Stimulated activated CD4-positive, alpha-beta T cell treated with anti-CD3 and anti-CD28 coated beads, Interleukin-15, amount 100 ng/mL, for 1 hour (primary cell): ENCODE measurements at places on chromosomes 5 and 9.
A peak's percentile ranks its signal among the peaks of the same experiment; 100 is the strongest.

- DNase-seq: no peak
These were observed 15.3 kb upstream of the F2RL2 start for GRCh38 chr5:76638479-76638878.

- no peak for DNase-seq
These were observed 212.1 kb downstream of the SLF1 start for GRCh38 chr5:94830520-94830919.

GRCh38 chr9:111151537-111151936 is 113.3 kb upstream of the LPAR1 start:
- no peak for DNase-seq

- DNase-seq: no peak
These were observed 15.9 kb upstream of the ABLIM3 start for GRCh38 chr5:149125386-149125891.

DNA sequence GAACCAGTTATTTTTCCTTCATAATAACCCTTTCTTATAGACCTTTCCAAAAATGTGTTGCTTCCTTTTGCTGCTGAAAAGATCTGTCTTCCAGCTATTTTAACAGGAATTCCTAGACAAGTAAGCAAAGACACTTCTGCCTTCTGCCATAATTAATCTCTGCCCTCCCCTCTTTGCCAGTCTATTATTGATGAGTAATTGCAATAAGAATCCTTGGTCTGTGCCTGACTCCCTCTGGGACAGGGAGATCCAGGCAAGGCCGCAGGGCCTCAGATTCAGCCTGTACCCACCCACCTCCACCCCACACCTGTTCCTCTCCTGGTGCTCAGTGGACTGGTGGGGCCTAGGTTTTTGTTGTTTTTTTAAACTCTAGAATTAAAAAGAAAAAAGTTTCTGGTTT is 8.3 kb downstream of the FOXD1 start:
- DNase-seq: no peak

DNA sequence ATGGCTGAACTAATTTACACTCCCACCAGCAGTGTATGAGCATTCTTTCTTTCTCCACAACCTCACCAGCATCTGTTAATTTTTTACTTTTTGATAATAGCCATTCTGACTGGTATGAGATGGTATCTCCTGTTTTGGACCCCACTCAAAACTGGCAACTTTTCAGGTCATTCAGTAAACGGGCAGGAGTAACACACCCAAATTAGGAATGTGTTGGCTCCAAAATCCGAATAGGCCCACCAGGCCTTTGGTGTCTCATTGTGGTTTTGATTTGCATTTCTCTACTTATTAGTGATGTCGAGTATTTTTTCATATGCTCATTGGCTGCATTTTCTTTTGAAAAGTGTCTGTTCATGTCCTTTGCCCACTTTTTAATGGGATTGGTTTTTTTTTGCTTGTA is 517.1 kb downstream of the TMEM232 start:
- DNase-seq: no peak

DNA sequence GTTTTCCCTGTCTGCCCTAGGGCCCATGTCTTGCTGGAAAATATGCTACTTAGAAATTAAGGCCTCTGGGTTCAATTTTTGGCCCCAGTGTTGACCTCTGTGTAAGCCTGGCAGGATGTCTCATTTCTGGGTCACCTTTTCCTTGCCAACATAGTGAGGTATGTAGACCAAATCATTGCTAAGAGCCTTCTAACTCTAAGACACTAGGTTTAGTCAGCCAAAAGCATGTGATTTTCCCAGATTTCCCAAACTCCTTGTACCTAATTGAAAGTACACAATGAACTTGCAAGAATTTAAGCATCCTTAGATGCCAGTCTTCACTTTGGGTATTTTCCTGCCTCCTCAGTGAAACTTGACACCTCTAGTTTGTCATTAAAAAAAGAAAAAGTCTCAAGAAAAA is 77.0 kb downstream of the GALNT10 start:
- DNase-seq: no peak

DNA sequence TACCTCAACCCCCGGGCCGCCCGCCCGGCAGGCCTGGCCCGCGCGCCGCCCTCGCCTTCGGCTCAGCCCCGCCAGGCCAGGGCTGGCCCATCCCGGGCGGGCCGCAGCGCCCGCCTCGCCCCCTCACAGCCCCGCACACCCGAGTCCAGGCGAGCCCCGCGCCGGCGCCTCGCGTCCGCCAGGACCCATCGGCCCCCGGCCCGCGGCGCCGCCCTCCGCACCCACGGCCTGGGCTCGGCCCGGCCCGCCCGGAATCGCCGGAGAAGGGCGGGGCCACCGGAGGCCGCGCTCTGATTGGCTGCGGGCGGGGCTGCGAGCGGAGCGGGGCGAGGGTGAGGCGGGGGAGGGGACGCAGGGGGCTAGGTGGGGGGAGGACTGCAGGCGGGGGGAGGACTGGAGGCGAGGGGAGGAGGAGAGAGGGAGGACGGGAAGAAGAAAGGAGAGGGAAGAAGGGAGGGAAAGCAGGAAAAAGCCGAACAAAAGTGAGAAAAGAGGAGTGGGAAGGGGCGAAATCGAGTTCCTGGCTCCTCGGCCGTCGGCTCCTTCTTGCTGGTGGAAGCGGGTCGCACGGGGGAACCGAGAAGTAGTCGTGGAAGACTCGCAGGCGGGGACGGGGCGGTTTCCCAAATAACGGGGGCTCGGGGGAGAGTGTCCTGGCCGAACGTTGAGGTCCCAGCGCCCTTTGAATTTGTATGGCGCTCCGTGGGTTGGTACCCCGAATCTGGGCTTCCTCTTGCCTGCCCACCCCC is 472 bp upstream of the UBTD2 start:
- DNase-seq: peak; percentile 61

DNA sequence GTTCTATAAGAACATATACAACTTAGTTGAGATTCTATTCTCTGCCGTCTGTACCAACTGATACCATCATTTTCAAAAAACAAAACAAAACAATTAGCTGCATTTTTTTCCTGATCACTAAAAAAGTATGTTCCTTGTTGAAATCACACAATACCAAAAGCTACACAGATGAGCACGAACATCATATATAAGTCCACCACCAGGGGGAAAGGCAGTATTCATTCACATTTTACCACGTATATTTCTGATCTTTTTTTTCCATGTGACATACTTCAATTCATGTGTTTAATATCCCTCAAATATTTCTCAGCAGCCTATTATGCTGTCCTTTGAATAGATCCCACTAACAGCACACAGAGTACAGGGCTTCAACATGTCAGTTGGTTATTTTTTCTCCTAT is 40.6 kb downstream of the IRX2 start:
- no peak for DNase-seq

GRCh38 chr9:82558346-82558745 is 504.6 kb downstream of the RASEF start:
- DNase-seq: no peak

DNA sequence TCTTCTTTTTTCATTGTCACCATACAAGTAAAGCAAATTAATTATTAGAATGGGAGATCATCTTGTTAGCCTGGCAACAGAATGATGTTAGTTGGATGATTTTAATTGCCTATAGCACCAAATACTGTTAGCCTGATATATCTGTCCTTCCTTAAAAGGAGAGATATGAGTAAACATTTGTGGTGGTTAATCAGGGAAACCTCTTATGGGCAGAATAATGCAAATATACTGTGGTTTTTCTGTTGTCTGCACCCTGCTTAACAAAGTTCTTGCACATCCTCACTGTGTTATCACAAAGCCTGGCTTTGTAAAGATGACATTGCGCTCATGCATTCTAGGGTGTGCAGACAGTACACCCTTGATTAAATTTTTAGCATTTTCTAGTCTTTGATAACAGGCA is 254.9 kb upstream of the SMC2 start:
- DNase-seq: no peak

- DNase-seq: no peak
These were observed 91.3 kb upstream of the GPBP1 start for GRCh38 chr5:57082441-57083067.

DNA sequence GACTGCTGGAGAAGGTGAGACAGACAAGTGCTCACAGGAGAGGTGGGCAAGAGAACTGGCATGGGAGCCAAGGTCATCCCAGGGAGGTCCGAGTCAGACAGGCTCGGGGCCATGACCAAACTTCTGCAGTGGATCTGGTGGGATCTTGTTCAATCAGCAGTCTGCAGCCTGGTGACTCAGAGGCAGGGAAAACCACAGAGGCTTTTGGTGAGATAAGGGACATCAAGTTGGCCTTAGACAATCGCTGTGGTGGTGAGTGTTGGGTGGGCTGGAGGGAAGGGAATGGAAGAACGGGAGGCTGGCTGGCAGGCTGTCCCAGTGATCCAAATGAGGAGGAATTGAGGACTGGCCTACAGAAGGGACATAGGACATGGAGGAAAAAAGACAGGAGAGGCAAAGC is 123.8 kb downstream of the TMEM174 start:
- DNase-seq: no peak

DNA sequence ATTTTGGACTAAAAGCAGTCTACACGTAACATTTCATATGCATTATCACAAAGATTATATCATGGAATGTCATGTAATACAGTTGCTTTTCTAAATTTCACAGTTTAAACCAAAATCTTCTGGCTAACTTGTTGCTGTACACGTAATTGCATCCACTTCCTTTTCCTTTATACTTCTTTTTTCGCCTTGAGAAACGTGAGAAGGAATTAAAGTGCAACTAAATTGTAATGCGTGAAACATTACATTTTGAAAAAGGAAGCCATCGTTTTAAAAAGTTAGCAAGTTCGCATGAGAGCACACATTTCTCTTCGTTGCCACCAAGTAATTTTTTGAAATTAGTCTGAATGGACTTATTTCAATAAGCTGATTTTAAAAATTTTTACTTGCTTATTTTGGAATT is 80.0 kb downstream of the MEGF10 start:
- DNase-seq: no peak

- no peak for DNase-seq
These were observed 138.9 kb downstream of the RGS3 start for GRCh38 chr9:113602126-113603047.

DNA sequence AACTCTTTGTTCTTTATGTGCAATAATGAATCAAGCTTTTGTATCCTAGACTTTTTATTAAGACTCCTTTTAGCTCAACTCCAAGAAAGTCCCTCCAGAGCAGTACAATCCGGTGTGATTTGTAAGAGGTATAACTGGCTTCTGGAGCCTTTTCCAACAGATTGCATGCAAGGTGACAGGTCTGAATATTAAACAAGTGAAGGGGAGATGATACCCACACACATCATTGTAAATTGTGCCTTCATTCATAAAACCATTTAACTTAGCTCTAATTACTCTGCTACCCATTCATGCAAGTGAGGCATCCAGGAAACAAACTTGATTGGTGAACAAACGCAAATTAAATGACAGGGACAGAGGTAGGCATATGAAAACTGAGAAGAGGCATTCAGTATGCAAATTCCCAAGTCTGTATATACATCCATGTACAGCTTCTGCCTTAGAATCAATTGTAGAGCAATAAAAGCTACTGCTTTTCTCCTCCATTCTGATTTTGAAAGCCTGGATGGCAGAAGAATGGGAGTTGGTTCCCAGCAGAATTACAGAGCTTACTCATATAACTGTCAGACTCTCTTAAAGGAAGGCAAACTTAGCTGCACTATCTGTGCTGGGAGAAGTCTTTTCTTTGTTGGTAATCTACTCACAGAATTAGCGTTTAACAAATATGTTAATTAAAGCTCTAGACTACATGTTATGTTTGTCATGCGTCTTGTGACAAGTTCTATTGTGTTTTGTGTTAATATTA is 261.0 kb upstream of the CDH6 start:
- no peak for DNase-seq
